ENCODE measurements at places on chromosomes 12 and 14. TPM values are rescaled to one million over a fixed set of nuclear protein-coding genes. Genes with fewer than 3 reads are reported as not detected.

DNA sequence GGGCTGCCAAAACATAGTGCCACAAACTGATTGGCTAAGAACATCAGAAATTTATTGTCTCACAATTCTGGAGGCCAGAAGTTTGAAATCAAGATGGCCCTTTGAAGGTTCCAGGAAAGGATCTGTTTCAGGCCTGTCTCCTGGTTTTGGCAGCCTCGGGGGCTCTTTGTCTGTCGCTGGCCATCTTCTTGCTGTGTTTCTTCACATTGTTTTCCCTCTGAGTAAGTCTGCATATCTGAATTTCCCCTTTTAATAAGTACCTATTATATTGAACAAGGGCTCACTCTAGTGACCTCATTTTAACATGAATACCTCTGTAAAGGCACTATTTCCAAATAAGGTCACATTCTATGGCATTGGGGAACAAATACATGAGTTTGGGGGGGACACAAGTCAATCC lies 467.1 kb upstream of the MGAT4C start:
- ATAC-seq, result no peak

GRCh38 chr12:121579981-121580868 lies 598 bp downstream of the KDM2B start:
- peak; percentile 75 for ATAC-seq

FAR2 gene
- 18.5 TPM for total RNA-seq

POTEG gene
- total RNA-seq, result not detected

KRT77 gene
- not detected for total RNA-seq

Measured in activated T-helper 17 cell treated with anti-CD3 and anti-CD28 coated beads, Interleukin-2, amount 50 U/mL, for 72 hours (primary cell).